ENCODE measurements at places on chromosomes 3 and 15.

DNA sequence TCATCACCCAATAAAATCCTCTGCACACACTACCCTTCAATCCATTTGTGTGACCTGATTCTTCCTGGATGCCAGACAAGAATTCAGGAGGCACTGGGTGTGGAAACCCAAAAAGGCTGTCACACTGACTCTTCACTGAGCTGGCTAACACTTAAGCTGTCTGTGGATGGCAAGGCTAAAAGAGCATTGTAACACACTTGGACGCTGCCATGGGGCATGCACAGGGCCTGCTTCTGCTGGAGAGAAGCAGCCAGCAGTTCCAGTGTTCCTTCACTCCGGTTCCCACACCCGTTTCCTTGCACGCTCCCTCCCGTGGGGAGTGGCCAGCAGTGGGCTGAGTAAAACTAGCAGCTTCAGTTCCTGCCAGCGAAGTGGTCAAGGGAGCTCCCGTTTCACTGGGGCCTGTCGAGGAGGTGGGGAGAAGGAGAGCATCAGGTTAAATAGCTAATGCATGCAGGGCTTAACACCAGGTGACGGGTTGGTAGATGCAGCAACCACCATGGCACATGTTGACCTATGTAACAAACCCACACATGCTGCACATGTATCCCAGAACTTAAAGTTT lies 737.1 kb downstream of the FHIT start:
- DNase-seq: no peak

- DNase-seq: no peak
Observed at GRCh38 chr3:192413461-192413860, 313.9 kb downstream of the FGF12 start.

DNA sequence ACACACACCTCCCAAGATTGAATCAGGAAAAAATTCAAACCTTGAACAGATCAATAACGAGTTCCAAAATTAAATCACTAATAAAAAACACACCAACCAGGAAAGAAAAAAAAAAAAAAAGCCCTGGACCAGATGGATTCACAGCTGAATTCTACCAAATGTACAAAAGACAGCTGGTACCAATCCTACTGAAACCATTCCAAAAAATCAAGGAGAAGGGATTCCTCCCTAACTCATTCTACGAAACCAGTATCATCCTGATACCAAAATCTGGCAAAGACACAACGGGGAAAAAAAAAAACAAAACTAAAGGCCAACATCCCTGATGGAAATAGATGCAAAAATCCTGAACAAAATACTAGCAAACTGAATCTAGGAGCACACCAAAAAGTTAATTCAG lies 54.4 kb upstream of the SLC12A8 start:
- no peak for DNase-seq

DNA sequence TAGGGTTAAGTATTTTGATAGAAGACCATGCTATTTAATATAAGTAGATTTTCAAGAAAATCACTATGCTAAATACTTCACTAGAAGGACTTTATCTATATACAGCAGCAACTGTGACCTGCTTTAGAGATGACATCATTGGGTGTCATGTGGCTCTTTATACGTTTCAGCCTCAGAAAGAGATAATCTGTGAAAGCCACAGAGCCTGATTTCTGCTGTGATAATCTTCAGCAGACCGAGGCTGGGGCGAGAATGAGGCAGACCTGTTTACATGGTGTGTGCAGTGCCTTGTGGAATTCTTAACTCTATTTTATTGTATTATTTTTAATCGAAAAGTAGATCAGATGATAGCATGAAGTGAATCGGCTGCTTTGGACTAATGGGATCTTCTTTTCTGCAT lies 471.2 kb downstream of the MFSD1 start:
- no peak for DNase-seq

DNA sequence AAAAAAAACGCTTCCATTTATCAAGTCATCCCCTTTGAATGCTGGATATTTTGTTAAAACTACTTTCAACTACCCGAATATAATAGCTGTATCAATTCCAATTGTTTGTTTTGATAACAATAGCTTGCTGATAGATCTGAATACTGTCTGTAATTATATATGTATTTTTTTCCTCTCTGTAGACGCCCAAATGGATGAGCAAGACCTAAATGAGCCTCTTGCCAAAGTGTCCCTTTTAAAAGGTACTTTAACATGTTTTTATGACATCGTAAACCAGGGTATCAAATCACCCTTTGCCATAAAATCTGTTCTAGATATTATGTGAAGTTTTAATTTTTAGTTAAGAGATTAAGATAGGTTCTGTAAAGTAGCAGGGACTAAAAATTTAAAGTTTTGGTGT lies 111.5 kb upstream of the FLNB start:
- no peak for DNase-seq

Data from muscle of leg (tissue), 16 donors.